ENCODE measurements at places on chromosomes 5 and 9. TPM values are rescaled to one million over a fixed set of nuclear protein-coding genes. Genes with fewer than 3 reads are reported as not detected.
A peak's percentile ranks its signal among the peaks of the same experiment; 100 is the strongest.

GMCL2 gene
- total RNA-seq, result not detected

MARCOL gene
- total RNA-seq, result not detected

SLC27A6 gene
- 88.6 TPM for total RNA-seq

CSF1R gene
- total RNA-seq, result 8.0 TPM

CARD6 gene
- 5.5 TPM for total RNA-seq

LIX1 gene
- total RNA-seq, result not detected

NOXA1 gene
- 3.0 TPM for total RNA-seq

PKN3 gene
- 4.1 TPM for total RNA-seq

- DNase-seq, result no peak
These were observed 7.6 kb downstream of the FGD3 start for GRCh38 chr9:92954886-92955285.

DNA sequence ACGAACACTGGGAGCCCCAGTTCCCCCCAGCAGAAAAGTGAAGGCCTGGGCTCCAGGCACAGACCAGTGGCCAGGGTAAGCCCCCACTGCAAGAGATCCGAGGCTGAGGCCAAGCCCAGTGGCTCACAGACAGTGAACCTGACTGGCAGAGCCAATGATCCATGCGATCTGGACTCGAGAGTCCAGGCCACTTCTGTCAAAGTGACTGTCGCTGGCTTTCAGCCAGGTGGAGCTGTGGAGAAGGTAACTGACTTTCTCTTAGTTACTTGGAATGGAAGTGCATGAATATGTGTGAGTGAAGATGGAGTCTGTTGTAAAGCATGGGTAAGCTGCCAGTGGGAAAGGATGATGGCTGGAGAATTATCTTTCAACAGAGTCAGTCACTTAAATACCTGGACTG is 99.7 kb downstream of the GOLPH3 start:
- DNase-seq, result peak; percentile 37

DNA sequence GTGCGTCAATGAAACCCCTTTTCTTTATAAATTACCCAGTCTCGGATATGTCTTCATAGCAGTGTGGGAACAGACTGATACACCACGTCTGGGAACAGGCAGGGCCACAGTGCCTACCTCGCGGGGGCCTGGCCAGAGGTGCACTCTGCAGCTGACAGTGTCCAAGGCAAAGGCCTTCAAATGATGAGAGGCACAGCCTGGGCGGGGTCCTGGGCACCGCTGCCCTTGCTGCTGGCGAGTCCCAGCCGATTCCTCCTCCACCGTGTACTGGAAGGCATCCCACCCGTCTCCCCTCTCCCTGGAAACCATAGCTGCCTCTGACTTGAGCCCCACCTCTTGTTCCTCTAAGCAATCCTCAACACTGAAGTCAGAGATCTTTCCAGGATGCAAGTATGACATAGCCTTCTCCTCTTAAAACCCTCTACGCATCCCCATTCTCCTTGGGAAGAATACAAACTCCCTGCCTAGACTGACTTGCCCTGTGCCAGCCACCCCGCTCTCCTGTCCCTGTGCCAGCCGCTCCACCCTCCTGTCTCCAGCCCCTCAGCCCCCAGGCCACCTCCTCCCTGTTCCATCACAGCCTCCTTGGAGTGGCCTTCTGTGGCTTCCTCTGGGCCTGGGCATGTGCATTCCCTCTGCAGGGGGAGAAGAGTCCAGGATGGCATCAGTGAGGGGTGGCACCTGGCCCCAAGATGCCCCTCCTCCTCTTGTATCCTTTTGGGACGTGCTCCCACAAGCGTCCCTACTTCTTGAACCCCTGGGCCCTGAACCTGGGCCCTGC is 8.1 kb upstream of the COL5A1 start:
- DNase-seq, result no peak

GRCh38 chr9:71793386-71794105 is 25.2 kb upstream of the CEMIP2 start:
- no peak for DNase-seq

DNA sequence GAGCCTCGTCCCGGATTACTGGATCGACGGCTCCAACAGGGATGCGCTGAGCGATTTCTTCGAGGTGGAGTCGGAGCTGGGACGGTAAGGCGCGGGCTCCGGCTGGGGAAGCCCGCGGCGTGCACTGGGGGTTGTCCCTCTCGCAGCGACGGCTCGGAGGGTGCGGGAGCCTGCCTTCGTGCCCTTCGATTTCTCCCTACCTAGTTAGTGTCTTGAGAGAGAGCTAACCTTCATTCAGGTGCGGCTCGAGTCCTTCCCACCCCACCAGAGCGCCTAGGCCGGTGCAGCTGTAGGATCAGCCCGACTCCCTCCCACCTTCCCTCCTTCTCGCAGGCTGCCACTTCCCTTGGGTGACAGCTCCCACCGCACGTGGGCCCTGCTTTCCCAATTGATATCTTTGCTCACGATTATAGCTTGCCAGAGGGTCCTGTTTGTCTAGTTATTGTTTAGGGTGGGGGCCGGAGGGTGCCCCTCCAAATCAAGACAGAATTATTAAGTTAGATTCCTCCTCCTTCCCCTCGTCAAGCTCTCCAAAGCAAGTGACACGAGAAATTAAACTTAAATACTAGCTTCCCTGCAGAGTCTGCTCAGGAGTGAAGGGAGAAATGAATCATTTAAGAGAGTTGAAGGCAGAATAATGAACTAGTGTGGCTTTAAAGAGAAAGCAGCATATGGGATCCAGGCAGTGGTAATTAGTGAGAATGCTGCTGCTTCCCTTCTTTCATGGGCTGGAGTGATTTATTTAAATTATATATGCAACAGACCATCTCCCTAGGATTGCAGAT is 569 bp downstream of the CAMK4 start:
- DNase-seq, result no peak

- DNase-seq, result no peak
These were observed 42.7 kb upstream of the PPP2R2B start for GRCh38 chr5:146921225-146921624.

GRCh38 chr9:114051281-114051680 is 26.8 kb downstream of the AMBP start:
- no peak for DNase-seq

DNA sequence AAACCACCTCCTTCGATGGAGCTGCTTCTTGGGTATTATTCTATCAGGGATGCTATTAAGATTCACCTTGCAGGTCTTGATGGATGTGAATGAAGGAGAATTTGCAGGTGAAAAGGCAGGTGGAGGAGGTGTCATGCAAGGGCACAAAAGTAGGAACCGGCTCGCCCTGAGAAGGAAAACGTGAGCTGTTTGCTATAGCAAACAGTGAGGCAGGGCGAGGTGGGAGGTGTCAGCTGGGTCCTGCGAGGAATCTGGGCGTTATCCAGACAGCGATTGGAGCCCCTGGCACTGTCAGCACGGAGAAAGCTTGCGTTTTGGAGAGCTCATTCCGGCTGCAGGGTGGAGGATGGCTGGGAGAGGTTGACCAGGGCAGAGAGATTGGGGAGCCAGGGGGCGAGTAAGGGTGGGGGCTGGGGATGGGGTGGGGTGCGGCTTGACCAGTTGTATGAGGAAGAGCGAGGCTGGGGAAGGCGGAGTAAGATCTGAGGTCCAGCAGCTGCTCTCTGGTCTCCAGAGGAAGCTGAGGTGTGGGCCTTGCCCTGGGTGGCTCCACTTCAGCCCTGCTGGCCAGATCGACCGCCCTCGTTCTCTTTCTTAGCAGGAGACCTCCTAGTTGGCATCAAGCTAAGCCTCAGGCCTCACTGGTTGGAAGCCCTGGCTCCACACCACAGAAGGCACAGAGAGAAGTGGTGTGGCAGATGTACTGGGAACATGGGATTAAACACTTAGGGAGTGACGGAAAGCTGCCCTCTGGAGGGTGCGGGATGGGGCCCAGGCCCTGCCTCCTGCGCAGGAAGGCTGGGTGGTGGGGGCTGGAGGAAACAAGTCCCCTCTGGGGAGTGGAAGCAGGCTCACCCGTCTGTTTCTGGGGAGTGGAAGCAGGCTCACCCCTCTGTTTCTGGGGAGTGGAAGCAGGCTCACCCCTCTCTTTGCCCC is 54.7 kb upstream of the NEURL1B start:
- no peak for DNase-seq

GRCh38 chr5:56900395-56900794 is 9.0 kb upstream of the SETD9 start:
- DNase-seq, result no peak

- DNase-seq, result no peak
These were observed 310.4 kb upstream of the TRPC7 start for GRCh38 chr5:136675769-136676168.

- DNase-seq, result no peak
These were observed 329.6 kb downstream of the ADAMTS6 start for GRCh38 chr5:65152131-65152530.

Measured in heart right ventricle (tissue), 16 donors.